RPMI8226 (cell line): ENCODE measurements at places on chromosomes 1 and 21.

DNA sequence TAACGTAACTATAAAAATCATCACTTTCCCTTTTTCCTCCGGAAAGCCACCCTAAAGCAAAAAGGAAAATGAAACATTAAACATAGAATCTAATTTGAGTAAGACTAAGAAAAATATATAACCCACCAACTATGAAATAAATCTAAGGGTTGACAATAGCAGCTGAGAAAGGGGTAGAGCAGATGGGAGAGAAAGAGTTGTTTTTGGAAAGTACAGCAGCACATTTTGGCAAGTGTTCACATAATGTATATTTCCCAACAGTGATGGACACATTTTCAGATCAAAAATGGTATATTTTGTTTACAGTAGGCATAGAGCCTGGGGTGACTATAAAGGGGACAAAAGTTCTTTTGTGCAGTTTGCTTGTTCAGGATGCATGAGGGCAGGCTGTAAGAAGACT is 1287.4 kb upstream of the B3GALT2 start:
- DNase-seq = no peak

GRCh38 chr21:37155186-37155585 is 82.1 kb downstream of the TTC3 start:
- DNase-seq = no peak

GRCh38 chr1:5745800-5746610 is 246.2 kb downstream of the NPHP4 start:
- DNase-seq = peak; percentile 80

DNA sequence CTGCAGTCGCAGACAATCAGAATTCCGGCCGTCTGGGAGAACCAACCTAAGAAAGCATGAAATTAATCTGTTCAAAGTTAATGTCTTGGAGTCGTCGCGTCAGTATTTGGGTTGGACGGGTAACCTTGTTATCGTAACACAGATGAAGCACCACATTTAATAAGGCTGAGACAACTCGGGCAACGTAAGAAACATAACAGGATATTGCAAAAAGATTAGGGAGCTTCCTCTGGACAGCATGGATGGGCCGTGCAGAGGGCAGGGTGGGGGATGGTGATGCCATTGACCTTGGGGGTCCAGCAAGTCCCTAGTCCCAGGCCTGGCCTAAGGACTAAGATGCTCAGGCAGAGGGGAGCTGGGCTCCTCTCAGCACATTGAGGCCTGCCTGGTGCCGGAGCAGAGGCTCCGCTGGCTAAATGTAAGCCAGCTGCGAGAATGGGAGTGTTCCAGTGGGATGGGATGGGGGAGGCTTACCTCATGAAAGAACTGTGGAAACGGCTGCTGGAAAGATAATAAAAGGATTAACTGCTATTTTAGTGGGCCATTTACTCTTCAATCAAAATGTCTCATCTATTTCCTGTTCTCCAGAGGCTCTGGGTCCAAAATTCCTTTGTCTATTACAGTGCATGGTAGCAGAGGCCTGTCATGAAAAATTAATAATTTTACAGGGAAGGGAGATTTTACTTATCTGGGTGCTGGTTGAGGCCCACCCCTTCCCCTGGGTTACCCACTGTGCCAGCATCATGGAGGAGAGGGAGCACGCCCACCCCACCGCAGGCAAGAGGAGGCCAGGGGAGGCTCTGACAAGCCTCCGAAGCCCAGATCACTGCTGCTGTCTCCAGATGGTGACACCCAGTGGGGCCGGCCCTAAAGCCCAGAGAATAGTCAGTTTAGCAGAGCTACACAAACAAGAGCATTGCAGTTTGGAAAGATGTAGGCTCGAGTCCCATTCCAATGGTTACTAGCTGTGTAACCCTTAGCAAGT is 131.6 kb downstream of the DMRTB1 start:
- DNase-seq = no peak
